Placental epithelial cell (primary cell): ENCODE measurements at places on chromosomes 1 and 21. TPM values are rescaled to one million over a fixed set of nuclear protein-coding genes. Genes with fewer than 3 reads are reported as not detected.

Gene NDUFS5
- total RNA-seq, result 243 and 274 TPM in 2 replicates

Gene TRPM2
- total RNA-seq, result 0.11 TPM in 1 of 2 replicates, not detected in the other

Gene CLDN19
- not detected in 2 replicates for total RNA-seq

Gene OR4F29
- total RNA-seq, result 0.79 TPM in 1 of 2 replicates, not detected in the other

Gene GPR52
- 3.5 and 4.0 TPM in 2 replicates for total RNA-seq

Gene LRRC39
- 0.22 and 0.39 TPM in 2 replicates for total RNA-seq
